ENCODE measurements at places on chromosomes 2 and 18.
A peak's percentile ranks its signal among the peaks of the same experiment; 100 is the strongest.

- DNase-seq, result no peak
Observed at GRCh38 chr2:53672881-53673522, 94.6 kb upstream of the CHAC2 start.

- no peak for DNase-seq
Observed at GRCh38 chr18:58578321-58578720, 50.6 kb downstream of the ALPK2 start.

GRCh38 chr2:234404957-234405356 is 91.9 kb downstream of the ARL4C start:
- DNase-seq, result no peak

GRCh38 chr2:220451438-220451837 is 824.0 kb downstream of the SLC4A3 start:
- DNase-seq, result no peak

GRCh38 chr2:65404988-65405697 is 27.3 kb downstream of the SPRED2 start:
- no peak for DNase-seq

GRCh38 chr18:59041819-59042815 is 97.6 kb upstream of the SEC11C start:
- DNase-seq, result peak; percentile 18

GRCh38 chr2:28049899-28050298 is 159.4 kb downstream of the BABAM2 start:
- no peak for DNase-seq

GRCh38 chr2:18651842-18652774 is 62.7 kb upstream of the NT5C1B start:
- peak; percentile 4 for DNase-seq

DNA sequence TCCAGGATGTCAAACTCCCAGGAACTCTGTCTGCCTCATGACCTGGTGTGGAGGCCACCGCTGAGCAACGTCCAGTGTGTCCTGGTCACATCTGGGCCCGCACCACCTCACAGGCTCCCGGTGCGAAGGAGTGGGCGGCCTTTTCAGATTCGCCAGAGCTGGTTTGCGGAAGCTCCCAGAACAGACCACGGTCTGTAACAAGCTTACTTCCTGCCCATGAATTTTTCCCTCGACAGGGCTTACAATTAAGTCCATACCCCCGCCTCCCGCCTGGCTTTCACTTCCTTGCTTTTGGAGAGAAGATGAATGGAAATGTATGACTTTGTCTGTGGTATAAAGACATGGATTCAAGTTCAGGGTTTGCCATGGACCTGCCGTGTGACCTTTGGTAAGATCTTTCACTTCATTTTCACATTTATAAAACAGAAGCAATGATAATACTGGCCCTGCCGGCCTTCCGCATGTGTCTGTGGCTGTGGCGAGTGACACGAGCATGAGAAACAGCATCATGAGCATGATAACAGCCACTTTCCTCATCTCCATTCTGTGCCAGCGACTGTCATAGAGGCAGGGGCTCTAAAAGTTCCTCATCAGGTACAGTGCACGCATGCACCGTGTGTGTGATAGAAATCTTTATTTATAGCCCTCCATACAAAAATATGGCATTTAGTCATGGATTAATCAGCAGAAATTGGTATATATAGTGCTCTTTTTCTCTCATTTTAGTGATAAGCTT is 31.0 kb upstream of the KCNF1 start:
- no peak for DNase-seq

DNA sequence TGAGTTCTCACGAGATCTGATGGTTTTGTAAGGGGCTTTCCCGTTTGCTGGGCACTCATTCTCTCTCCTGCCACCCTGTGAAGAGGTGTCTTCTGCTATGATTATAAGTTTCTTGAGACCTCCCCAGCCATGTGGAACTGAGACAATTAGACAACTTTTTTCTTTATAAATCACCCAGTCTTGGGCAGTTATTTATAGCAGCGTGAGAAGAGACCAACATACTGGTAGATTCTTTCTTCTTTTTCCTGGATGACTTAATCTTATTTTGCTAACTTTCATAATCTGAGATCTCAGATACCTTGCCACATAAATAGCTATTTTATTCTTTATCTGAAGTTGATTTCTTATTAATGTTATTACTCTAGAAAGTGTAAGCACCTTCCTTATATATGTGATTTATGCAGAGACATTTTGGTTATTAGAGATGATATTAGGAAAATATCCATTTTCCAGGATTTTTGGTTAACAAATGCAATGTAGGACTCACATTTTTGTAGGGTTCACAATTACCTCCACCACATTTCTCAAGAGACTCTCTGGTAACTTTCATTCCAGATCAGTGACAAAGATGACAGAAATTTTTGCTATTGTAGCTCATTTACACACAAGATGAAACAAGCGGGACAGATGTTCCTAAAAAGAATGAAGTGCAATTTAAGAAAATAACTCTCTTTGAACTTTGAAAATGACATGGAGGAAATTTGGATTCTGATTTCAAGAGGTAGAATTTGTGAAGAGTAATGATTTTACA is 97.9 kb upstream of the RND3 start:
- no peak for DNase-seq

DNA sequence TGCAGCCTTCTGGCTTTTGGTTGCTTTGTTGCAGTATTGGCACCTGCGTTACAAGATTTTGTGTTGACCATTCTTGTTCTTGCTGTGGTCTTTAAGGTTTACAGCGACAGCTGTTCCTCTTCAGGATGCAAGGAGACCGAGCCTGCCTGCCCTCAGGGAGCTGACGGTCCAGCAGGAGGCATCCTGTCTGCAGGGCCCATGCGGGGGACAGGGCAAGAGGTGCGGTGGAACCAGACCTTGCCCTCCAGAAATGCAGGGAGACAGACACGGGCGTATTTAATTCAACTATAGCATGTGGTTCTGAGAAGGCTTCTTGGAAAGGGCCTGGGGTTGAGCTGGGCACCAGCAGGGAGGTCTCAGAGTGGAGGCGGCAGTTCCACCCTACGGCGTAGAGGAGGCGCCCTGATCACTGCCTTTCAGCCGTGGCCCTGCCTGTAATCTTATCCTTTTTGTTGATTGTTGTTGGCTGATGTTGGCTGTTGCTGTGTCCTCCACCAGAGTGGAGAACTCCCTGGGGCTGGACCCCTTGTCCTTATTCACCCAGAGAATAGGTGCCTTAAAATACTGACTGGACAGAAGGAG is 71.7 kb downstream of the HPCAL1 start:
- no peak for DNase-seq

- no peak for DNase-seq
Observed at GRCh38 chr2:227783404-227784138, 30.1 kb upstream of the CCL20 start.

- DNase-seq, result no peak
Observed at GRCh38 chr2:172704072-172704936, 31.3 kb upstream of the RAPGEF4 start.

DNA sequence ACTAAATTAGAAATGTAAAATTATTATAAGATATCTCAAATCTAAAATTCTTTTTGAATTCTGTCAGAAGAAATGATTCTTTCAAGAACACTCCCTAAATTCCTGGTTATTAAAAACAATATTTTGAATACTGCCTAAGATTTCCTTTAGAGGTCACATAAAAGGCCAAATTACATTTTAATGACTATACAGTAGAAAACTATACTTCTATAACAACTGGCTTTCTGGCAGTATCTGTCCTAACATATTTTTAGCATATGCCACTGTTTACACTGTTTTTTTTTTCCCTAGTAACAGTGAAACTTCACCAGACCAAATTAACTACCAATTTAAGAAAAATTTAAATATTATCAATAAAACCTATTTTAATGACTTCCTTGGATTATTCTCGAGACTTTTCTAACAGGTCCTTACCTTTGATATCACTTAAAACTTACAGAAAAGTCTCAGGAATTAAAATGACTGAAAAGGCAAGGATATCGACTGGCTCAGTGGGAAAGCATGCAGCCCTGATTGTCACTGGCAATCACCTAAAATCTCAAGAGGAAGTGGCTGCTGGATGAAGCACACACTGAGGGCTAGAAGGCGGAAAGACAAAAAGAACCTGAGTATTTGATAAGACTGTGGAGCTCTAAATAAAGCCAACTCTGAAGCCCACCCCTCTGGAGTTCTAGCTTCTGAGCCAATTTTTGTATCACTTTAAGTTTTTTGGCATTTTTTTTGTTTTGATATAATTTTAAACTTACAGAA is 59.6 kb downstream of the SPIRE1 start:
- no peak for DNase-seq

DNA sequence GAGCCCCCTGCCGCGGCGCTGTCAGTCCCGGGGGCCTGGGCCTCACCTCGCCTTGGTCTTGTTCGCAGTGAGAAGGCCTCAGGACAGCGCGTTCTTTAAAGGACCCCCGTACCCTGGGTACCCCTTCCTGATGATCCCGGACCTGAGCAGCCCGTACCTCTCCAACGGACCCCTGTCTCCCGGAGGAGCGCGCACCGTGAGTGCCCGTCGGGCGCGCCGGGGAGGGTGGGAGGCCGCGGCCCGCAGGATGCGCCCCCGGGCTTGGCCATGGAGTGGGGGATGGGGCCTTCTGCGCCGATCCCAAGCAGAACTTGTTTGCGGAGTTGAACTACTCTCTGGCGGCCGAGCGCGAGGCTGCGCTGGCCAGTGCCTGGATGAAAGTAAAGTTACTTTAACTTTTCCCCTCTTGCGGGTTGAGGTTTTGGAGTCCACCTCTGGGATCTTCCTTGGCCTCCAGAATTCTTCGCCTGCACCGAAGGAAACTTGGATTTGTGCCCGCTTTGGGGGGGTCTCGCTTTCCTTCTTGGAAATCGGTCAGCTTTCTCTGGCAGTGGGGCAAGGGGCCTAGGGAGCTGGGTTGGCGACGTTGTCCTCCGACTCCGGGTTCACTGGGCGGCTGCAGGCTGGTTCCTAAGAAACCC is 1.2 kb downstream of the TCF7L1 start:
- no peak for DNase-seq

- DNase-seq, result no peak
Observed at GRCh38 chr2:35973737-35974132, 381.8 kb upstream of the CRIM1 start.

- no peak for DNase-seq
Observed at GRCh38 chr2:67876176-67876575, 186.6 kb downstream of the C1D start.

GRCh38 chr2:139353874-139354273 is 573.7 kb upstream of the NXPH2 start:
- DNase-seq, result no peak

DNA sequence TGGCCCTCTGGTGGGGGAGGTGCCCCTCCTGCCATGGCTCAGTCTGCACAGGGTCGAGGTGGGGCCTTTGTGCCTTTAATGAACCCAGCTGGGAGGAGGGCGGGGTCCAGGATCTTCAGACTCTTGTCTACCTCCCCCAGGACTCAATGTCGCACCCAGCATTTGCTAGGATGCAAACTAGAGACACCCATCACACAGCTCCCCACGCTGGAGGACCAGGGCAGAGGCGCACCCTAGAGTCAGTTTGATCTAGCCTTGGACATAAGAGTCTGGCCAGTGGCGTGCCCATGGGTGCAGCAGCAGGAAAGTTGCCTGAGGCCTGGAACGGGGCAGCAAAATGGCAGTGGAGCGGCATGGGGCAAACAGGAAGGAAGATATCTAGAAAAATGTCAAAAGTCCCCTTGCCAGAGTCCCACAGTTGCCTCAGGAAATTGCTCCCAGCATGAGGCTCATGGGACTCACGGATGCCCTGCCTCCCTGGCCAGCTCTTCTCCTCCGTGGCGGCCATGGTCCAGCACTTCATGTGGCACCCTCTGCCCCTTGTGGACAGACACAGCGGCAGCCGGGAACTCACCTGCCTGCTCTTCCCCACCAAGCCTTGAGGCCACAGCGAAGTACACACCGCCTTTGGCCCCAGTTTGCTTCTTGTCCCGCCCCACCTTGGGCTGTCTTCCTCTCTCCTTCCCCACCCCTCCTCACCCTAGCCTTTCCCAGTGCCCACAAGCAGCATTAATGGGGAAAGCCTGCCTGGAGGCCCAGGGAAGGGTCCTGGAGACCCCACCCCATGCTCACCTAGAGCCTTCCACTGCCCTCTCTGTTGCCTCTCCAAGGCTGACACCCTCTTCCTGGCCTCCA is 17.7 kb downstream of the SH2D6 start:
- no peak for DNase-seq

DNA sequence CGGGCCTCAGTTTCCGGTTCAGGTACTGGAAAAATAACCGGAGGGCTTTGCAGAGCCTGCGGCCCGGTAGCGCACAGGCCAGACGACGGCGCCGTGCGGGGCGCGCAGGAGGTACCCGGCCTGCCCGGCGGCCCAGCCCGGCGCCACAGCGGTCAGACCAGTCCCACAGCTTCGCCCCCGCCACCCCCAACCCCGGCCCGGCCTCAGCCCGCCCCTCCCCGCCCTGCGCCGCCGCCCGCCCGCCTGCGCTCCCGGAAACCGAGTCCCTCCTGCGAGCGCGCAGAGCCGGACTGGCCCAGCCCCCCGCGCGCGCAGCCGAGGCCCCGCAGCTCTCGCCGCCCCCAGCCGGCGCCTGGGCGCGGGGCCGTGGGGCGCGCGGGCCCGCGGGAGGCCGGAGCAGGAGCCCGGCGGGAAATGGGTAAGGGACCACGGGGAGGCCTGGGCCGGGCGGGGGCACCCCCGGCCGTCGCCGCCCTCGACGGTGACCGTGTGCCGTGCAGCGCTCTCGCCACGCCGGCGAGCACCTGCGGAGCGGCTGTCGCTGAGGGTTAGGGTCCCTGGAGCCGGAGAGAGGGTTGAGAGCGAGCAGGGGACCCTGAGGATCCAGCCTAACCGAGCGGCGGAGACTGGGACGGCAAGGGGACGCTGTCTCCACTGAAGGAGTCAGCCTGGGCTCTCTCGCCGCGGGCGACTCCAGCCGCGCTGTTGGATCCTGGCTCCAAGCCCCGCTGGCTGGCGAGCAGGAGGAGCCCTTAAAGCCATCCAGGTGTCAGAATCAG is 16.5 kb upstream of the PSD4 start:
- no peak for DNase-seq

- DNase-seq, result no peak
Observed at GRCh38 chr2:198143793-198144192, 339.4 kb downstream of the PLCL1 start.

DNA sequence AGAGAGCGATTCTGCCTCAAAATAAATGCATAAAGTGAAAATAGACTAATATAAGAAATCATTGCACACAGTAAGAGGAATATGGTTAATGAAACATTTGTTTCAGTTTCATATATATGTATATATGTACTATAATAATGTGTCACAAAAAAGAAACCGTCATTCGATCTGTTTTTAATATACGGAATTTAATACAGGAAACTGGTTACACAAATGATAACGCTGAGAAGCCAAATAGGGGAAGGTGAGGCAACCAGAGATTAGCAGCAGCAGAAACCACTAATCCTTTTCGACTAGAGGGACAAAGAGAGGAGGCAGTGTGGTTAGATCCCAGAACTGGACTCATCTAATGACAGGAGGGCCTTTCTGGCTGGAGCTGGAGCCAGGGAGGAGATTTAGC is 64.2 kb upstream of the GREB1L start:
- DNase-seq, result no peak

DNA sequence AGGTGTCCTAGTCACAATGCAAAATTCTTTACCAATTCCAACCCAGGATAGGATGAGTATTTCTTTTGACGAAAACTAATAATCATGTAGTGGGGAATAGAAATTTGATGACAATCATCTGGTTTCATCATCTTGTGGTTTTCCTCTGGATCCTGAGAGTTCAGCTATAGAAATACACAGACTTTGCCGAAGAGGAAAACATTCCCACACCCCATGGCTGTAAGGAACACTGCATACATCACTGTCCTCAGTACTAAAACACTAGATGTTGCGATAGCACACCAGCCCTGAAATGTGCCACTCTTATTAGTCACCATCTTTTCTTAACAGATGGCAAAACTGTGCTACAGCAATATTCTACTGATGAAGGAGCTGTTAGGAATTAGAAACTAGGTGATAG is 29.4 kb downstream of the CERKL start:
- DNase-seq, result no peak

GRCh38 chr2:219417374-219417773 is 803 bp upstream of the DES start:
- DNase-seq, result no peak

- DNase-seq, result no peak
Observed at GRCh38 chr2:106359512-106359911, 108.7 kb downstream of the RGPD3 start.

All from AG09319 (cell line).